Activated CD4-positive, CD25-positive, alpha-beta regulatory T cell treated with anti-CD3 and anti-CD28 coated beads, Interleukin-2, amount 50 U/mL, for 72 hours (primary cell): ENCODE measurements at places on chromosomes 2 and 18.
A peak's percentile ranks its signal among the peaks of the same experiment; 100 is the strongest.

- DNase-seq = no peak
Observed at GRCh38 chr2:72361521-72361920, 213.9 kb upstream of the CYP26B1 start.

GRCh38 chr18:48104705-48105104 is 174.2 kb upstream of the SMAD2 start:
- no peak for DNase-seq

- DNase-seq = no peak
Observed at GRCh38 chr18:28159055-28159454, 17.9 kb downstream of the CDH2 start.

- DNase-seq = no peak
Observed at GRCh38 chr18:12034241-12035100, 53.2 kb downstream of the IMPA2 start.

DNA sequence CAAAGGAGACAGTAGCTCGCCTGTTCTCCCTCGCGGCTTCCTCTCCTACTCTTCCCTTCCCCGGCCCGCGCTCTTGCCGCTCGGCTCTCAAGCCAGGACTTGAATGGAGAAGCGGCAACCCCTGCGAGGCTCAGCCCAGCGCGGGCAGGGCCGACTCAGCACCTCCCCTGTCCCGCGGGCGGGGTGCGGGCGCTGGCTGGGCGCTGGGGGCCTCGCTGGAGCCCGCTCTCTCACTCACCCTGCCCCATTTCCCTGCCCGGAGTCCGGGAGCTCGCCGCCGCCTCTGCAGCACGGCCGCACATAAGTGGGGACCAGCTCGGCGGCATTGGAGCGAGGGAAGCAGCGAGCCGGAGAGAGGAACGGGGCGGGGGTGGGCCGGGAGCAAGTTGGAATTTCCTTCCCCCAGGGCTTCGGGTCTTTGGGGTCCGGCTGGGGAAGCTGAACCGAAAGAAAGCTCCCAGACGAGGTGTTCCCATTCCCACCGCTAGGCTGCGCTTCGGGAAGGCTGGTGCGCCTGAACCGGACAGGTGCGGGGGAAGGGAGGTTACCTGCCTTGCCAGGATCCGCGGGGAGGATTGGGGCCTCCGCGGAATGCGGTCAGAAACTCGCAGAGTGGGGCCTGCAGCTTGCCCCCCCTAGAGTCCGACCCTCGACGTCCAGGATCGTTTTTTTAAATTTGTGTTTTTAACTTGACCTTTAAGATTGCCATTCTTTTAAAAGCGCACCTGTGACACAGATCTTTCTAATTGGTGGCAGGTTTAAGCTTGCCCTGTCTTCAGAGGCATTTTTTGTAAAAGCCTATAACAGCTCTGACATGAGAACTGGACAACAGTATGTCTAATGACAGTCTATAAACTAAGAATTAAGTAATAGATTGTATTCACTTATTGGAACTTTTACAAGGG is at the start of gene COBLL1:
Gene COBLL1 (minus strand): TSS at position 105 of the 905 bp plus-strand sequence. CDS start 627 bp downstream, outside the sequence.
- DNase-seq = peak; percentile 40

DNA sequence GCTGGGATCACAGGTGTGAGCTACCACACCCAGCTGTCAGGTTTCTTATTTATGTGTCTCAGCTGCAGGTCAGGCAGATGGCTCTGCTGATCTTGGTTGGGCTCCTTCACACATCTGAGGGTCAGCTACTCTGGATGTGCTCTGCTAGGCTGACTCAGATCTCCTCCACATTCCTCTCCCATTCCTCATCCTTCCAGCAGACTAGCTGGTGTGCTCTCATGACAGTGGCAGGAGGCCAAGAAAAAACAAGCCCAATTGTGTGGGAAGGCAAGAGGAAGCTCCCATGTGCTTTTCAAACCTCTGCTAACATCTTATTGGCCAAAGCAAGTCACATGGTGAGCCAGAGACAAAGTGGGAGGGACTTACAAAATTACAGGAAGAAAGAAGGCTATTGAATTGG is 11.7 kb upstream of the MSH6 start:
- no peak for DNase-seq
